CD4-positive, alpha-beta T cell treated with Interleukin-10 for 1 hour (primary cell): ENCODE measurements at places on chromosomes 4 and X.

- no peak for DNase-seq
Observed at GRCh38 chr4:113587156-113587555, 174.4 kb downstream of the CAMK2D start.

- no peak for DNase-seq
Observed at GRCh38 chrX:15033917-15034316, 160.7 kb downstream of the MOSPD2 start.

DNA sequence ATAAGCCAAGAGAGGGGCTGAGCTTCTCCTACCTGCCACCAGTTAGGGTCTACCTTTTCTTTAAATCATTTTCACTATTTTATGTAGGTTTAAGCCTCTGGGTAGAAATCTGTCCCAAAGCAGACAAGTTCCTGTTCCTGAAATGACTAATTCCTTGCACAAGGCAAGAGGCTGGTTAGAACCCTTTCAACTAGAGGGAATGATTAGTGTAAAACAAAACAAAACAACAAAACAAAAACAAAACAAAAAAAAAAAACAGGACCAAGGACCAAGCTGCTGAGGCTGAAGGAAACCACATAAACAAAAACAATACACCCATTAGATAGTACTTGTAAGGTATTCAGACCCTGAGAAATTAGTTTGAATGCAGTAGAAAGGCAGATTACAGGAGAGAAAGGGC lies 62.7 kb downstream of the MAML3 start:
- no peak for DNase-seq

DNA sequence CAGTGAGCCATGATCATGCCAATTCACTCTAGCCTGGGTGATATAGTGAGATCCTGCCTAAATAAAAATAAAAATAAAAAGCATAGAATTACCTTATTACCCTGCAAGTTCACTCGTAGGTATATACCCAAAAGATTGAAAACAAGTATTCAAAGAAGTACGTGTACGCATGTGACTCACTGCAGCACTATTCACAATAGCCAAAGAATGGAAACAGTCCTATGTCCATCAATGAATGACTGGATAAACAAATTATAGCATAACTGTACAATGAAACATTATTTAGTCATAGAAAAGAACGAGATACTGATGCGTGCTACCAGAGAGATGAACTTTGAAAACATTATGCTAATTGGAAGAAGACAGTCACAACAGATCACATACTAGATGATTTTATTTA lies 204.6 kb upstream of the DIAPH2 start:
- no peak for DNase-seq

GRCh38 chrX:31572360-31572759 lies 500.5 kb upstream of the FTHL17 start:
- no peak for DNase-seq

DNA sequence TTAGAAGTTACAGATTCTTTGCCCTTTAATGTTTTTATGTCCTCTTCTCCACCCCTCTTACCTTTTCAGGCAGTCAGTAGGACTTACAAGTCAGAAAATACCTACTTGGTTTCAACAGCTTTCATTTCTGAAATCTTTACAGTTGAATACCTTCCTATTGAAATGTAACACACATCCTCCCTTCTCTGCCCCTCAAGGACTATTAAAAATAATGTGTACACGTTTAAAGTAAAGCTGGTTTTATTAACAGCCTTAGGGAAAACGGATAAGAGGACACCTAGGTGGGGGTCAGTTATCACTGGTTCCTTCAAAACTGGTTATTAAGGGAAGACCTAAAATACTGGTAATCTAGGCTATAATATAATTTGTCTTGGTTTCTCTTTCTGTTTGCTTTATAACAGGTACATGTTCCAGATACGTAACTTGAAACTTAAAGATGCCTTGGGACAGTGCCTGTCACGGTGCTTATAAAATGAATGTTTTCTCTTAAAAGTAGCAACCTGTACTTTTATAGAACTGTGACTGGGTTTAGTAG lies 1.8 kb downstream of the CCSER1 start:
- DNase-seq = no peak

GRCh38 chr4:156084373-156084772 lies 130.7 kb upstream of the CTSO start:
- DNase-seq = no peak

DNA sequence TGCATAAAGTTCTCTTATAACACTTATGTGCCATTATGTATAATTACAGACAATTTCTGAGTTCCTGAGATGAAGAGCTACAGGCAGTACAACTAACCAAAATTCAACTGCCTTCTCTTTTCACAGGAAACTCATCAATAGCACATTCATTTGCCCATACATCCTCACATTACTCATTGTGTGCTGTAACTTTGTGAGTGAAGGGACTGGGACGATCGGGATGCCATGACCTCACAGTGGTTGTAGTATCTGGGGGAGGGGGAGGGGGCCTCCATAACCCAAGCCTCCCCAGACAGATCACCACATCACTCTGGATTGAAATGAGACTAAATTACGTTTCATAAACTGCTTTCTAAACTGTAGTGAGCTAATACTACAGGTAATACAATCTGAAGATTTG lies 60.7 kb downstream of the ABCG2 start:
- no peak for DNase-seq

GRCh38 chr4:73139991-73140390 lies 70.5 kb upstream of the COX18 start:
- DNase-seq = no peak

- no peak for DNase-seq
Observed at GRCh38 chrX:123648028-123648810, 84.6 kb downstream of the THOC2 start.

GRCh38 chr4:16834814-16835213 lies 63.6 kb downstream of the LDB2 start:
- DNase-seq = no peak

GRCh38 chr4:48315728-48316630 lies 25.4 kb upstream of the SLAIN2 start:
- DNase-seq = peak; percentile 56

GRCh38 chrX:71181558-71181909 lies 36.9 kb downstream of the NLGN3 start:
- peak; percentile 70 for DNase-seq

GRCh38 chrX:19342331-19342906 lies 1.3 kb upstream of the PDHA1 start:
- DNase-seq = no peak

DNA sequence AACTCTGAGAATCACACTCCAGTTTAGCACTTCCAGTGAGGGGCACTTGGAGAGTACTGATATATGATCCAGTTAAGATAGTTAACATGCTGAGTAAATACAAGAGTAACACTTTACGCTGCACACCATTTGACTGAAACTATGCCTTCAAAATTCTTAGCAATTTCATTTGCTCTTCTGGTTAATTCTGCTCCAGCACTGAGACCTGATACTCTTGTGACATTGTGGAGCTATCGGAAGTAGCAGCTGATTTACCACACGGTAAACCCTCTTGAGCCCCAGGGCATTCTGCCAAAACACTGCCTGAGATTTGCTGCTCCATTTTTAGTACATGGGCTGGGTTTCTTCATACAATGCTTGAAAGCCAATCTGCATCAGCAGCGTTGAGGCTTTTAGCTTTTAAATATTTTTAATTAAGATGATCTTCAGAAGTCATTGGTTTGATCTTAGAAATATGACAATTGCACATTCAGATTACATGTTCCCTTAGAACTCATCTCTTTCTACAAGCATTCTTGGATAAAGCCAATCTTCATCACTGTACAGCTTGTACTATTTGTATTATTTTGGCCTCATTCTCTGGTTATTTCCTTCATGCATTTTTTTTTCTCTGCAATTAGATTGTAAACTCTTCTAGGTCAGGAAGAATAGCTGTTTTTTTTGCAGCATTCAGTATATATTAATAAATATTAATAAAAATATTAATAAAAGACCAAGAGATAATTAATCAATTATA lies 67.8 kb upstream of the ETNPPL start:
- DNase-seq = no peak

GRCh38 chr4:31998807-31999206 lies 1278.6 kb downstream of the PCDH7 start:
- no peak for DNase-seq

DNA sequence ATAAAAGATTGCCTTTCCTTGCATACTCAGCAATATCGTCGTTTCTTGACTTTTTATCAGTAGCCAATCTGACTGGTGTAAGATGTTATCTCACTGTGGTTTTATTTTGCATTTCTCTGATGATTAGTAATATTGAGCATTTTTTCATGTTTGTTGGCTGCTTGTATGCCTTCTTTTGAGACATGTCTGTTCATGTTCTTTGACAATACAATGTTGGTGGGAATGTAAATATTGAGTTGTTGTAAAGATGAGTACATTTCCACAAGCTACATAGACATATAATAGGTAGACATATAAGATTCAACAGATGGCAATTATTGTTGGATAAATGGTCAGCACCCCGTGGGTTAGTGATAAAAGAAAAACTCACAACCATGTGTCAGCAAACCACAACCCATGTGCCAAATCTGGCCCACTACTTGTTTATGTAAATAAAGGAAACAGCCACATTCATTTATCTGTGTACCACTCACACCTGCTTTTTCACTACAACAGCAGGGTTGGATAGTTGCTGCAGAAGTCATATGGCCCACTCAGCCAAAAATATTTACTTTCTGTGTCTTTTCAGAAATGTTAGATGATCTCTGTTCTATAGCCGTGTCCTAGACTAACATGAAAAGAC lies 153.1 kb upstream of the VCX start:
- DNase-seq = no peak
